ENCODE measurements at places on chromosomes 7 and 10.

DNA sequence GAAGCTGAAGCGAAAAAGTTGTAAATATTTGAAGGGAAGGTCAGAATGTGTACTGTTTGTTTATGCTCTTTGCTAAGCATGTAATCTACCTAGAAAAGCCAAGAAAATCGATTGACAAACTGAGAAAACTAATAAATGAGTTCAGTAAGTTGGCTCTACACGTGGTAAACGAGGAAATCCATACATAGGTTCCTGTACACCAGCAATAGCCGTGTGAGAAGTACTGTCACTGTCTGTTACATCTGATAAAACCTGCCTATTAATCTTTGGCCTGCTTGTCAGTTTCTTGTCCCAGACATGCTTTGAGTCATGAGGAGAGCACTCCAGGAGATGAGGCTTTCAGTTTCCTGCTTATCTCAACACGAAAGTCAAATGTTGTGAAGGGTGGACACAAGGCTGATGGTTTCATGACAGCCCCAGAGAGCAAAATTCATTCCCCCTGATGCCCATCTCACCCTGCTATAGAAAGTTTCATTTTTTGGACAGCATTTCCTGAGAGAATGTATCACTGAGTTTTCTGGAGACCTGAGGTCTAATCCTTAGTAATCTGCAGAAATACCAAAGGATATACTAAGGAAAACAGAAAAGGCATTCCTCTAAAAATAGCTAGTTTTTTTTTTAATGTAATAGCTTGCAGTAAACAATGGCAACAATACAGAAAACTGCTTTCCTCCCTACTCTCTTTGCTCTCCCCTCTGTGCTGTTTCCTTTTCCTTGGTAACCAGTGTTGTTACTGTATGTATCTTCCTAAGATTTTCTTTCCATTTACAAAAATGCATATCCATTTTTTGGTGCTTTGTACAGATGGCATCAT, 18.8 kb downstream of the BMPR1A start:
- no peak for DNase-seq

- no peak for DNase-seq
Measured at GRCh38 chr10:3622427-3622826, 162.6 kb downstream of the KLF6 start.

- DNase-seq = no peak
Measured at GRCh38 chr10:73650537-73651331, 5.1 kb downstream of the SYNPO2L start.

- DNase-seq = no peak
Measured at GRCh38 chr10:114970515-114970914, 32.5 kb downstream of the TRUB1 start.

DNA sequence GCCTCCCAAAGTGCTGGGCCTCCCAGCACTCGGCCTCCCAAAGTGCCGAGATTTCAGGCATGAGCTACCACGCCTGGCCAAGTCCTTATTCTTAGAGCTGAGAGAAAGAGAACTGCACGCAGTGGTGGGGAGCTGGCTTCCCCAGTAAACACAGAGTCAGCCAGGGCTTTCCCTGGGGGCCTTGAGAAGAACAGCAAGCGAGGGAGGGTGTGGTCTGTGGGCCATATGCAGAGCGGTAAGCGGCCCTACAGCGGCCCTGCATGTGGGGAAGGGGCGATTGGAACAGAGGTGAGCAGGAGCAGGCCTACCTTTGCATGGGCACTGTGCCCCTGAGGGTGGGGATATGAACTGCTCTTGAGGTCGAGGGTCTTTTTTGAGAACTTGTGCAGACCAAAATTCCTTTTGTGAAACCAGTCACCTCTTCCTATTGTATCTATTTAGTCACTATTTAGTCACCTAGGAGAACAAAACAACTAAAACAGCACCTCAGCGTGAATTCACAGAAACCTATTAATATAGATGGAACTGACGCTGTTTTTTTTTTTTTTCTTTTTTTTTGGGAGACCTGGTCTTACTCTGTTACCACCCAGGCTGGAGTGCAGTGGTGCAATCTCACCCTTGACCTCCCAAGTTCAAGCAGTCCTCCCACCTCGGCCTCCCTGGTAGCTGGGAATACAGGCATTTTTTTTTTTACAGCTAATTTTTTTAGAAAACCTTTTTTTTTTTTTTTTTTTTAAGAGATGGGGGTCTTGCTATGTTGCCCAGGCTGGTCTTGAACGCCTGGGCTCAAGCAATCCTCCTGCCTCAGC, 36.9 kb upstream of the SH2D4B start:
- DNase-seq = no peak

DNA sequence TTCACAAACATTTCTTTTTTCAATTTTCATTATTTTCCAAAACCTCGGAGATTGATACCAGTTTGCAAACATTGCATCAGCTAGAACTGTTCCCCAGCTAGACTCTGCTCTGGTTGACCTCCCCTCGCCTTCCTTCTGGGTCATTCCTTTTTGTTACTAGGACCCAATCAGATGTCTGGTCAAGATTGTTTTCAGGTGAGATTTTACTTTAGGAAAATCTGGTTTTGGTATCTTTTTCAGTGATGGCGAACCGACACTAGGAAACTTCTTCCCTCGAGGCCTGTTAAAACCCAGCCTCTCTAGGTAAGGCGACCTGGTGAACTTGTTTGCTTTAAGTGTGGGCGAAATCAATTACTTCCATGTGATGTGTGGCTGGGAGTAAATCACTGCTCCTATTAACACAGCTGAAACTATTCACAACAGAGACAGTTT, 8.4 kb downstream of the PROSER2 start:
- no peak for DNase-seq

DNA sequence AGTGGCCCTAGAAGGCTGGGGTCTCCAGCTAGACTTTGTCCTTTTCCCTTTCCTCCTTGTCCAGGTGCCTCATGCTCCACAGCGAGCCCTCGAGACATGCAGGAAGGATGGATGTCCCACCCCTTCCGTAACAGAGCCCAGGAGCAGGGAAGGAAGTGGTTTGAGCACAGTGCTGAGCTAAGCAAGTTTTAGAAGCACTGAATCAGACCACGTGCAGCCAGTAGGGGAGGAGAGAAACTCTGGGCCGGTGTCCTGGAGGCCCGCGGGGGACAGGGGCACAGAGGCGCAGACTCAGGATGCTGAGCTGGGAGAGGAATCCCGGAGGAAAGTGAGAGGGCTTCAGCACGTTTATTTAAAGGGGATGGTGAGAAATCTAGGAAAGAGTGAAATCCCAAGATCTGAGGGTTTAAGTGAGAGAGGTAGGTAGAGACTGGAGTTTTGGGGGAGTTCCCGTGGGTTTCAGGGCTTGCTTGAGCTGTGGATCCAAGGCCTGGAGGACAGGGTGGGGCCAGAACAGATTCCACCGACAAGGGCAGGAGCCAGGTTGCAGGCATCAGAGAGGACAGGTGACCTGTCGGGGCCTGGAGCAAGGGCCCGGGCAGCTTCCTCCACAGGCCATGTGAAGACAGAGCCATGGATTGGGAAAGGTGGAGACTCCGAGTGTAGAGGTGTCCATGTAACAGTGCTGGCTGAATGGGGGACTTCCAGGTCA, 4.4 kb upstream of the IRF5 start:
- DNase-seq = no peak

DNA sequence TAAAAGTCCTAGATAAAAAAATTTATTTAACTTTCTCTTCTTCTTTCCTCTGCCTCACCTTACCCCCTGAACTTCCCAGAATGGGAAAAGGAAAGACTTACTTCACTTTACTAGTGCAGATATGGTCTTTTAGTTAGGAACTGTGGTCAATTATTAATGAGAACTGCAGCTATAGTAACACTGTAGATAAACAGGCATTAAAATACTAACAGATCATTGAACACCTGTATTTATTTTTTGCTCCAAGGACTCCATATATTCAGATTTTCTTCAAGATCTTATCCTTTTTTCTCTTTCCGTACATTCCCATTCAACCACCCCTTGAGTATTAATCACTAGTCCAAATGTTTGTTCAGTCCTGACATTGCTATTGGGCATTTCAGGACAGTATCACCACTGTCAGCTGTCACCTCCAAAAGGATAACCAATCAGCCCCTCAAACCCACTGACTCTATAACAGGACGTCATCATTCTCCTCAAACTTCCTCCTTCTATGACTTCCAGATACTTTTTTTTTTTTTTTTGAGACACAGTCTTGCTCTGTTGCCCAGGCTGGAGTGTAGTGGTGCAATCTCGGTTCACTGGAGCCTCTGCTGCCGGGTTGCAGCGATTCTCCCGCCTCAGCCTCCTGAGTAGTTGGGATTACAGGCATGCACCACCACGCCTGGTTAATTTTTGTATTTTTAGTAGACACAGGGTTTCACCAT, 4.2 kb downstream of the CPVL start:
- no peak for DNase-seq

DNA sequence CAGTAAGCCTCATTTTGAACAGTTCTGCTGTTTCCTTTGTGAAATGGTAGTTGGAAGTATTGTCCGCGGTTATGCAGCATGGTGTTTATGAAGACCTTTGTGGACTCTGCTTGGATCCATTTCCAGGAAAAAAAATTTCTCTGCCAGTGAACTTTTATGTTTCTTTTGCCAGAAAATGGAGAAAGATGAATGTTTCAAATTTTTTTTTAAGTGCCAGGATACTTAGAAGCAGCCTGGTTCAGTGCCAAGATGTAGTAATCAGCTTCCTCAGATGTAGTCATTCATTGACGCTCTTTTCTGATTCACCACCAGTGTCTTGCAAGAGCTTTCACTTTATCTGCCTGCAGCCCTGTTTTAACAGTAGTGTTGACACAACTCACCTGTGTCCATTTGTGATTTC, 258.2 kb downstream of the SDK1 start:
- no peak for DNase-seq

GRCh38 chr10:17607603-17608332, 9.4 kb downstream of the HACD1 start:
- DNase-seq = no peak
